ENCODE measurements at places on chromosomes 12 and 14. TPM values are rescaled to one million over a fixed set of nuclear protein-coding genes. Genes with fewer than 3 reads are reported as not detected.

DNA sequence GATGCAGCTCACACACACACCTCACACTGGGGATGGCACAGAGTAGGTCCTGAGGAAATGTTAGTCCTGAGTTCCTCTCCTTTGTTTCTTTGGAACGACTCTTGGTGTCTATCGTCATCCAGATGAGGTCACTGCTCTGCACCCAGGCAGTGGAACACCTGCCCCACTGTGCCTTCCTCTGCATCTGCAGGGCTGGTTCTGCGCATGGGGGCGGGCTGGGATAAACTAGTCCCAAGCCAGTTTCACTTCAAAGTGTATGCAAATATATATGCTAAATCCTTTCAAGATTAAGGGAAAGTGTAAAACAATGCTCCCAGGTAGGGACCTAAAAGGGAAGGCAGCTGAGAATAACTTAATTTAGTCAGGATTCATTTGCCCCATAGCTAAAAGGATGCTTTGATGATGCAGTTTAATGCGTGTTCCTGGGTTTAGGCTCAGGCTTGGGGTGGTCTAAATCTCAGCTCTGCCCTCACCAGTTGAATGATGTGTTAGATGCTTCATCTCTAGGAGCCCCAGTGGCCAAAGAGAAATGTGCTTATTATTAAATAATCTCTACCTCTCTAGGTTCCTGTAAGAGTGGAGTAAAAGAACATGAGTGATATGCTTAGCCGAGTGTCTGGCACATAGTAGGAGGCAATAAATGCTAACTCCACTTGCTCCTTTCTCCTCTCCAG, 47.1 kb upstream of the OVCH1 start:
- no peak for DNase-seq

- no peak for DNase-seq
Observed at GRCh38 chr14:92832137-92832700, 38.1 kb downstream of the GOLGA5 start.

- no peak for DNase-seq
Observed at GRCh38 chr12:49093792-49094159, 825 bp downstream of the DHH start.

SLC2A13 gene
- 0.96 TPM for total RNA-seq

- no peak for DNase-seq
Observed at GRCh38 chr12:78088391-78088832, 257.7 kb downstream of the NAV3 start.

PIWIL1 gene
- total RNA-seq = not detected

DNA sequence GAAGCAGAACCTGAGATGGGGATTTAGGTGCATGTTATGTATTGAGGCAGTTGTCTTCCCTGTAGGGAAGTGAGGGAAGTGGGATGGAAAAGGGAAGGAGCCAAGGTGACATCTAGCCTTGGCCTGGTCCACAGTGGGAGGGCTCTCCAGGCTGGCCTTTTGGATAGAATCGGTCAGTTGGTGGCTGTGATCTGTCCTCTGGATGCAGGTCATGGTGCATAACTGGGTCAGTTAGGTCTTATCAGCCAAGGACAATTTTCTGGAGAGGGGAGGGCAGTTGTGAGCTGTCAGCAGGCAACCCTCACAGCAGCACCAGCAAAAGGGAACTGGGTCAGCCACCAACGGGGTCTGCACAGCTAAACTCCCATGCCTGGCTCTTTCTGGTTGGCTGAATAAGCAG, 9.6 kb downstream of the SERPINA12 start:
- DNase-seq = no peak

DNA sequence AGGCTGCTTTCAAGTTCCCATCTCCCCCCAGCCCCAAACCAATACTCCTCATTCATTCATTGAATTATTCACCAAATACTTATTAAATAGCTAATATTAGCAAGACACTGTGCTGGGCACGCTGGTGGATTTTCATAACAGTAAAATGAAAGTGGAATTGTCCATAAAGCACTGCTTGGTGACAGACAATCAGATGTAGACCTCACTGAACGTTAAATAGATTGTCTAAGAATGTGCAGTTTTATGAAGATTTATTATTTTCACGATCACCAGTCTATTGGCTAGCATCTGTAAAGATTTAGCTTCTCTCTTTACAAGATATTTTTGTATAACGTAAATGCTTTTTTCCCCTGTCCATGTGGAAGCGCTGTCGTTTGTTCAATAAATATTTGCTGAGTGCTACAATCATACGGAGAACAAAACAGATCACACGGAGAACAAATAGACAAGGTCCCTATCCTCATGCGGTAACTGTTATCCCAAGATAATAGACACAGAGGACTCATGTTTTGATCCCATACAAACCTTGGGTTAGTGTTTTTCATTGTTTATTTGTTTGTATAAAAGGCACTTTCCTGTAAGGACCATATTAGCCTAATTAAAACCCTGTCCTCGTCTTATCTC, 397.6 kb downstream of the BCAT1 start:
- no peak for DNase-seq

RTL1 gene
- not detected for total RNA-seq

DNA sequence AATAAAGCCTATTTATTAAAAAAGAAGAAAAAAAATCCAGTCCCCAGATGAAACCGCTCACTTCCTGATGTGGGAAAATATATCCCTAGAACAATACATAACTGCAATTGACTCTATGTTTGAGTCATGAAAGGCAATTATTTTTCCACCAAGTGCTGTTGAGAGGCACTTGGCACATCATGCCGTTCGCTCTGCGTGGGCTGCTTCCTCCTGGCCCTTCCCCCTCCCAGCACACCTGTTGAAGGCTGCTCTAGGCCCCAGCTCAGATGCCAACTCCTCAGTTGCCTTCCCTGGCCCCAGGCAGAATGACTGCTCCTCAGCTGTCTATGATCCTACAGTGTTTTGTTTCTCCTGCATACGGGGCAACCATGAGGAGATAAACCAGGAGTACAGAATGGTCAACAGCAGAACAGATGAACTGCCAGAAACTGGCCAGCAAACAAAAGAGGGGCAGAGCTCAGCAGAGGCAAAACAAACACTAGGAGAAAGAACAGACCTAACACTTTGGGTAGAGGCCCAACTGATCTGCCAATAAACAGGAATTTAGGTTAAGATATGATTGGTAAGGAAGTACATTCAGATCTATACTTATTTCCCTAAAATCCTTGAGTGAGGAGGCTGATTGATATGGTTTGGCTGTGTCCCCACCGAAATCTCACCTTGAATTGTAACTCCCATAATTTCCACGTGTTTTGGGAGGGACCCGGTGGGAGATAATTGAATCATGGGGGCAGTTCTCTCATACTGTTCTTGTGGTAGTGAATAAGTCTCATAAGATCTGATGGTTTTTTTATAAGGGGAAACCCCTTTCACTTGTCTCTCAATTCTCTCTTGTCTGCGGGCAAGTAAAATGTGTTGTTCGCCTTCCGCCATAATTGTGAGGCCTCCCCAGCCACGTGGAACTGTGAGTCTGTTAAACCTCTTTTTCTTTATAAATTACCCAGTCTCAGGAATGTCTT, 58.6 kb downstream of the SLC38A1 start:
- DNase-seq = peak; percentile 57

FIGNL2 gene
- total RNA-seq = 0.10 TPM

DNA sequence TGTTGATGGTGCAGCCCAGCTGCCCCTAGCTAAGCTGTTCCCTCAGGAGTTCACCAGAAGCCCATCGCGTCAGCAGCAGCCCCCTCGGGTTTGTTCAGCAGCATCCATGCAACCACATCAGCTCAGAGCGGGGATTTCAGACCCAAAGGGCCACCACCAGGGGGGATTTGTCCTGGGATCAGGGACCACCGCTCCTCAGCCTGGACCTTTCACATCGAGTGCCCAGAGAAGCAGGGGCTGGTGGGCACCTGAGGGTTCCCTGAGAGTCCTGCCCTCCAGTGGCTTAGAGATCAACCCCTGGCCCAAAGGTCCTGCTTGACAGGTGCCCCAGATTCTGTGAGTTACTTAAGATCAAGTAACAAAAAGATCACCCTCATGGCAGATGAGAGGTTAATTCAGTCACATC, 65.9 kb upstream of the C14orf180 start:
- DNase-seq = no peak

DNA sequence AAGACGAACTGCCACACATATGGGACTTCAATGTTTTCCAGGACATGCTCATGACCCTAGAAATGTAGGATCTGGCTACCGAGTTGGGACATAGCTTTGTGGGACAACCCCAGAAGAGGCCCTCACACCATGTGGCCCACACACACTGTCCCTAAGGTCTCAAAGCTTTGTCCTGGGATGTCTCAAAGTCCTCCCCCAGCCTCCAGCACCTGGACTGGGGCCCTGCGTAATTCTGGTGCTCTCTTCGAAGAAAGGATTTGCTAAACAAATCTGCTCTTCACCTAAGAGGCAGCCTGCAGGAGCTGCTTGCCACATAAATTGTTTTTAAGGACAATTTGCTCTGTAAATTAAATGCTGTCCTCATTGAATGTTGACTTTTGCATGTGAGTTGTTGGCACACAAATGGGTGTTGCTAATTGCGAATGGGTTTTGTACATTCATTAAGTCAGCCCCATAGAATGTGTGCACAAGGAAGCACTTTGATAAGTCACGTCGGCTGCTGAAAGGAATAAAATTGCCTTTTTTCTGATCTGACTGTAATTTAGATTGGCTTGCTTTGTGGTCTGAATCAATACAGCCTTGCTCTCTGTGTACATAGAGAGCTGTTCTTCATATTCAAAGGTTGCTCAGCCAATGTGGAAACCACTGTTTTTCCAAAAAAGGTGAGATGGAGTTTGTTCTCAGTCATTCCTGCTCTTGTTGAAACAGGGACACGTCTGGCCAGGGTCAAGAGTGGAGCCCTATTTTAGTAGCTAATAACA, 161.6 kb upstream of the PWP1 start:
- no peak for DNase-seq

DNA sequence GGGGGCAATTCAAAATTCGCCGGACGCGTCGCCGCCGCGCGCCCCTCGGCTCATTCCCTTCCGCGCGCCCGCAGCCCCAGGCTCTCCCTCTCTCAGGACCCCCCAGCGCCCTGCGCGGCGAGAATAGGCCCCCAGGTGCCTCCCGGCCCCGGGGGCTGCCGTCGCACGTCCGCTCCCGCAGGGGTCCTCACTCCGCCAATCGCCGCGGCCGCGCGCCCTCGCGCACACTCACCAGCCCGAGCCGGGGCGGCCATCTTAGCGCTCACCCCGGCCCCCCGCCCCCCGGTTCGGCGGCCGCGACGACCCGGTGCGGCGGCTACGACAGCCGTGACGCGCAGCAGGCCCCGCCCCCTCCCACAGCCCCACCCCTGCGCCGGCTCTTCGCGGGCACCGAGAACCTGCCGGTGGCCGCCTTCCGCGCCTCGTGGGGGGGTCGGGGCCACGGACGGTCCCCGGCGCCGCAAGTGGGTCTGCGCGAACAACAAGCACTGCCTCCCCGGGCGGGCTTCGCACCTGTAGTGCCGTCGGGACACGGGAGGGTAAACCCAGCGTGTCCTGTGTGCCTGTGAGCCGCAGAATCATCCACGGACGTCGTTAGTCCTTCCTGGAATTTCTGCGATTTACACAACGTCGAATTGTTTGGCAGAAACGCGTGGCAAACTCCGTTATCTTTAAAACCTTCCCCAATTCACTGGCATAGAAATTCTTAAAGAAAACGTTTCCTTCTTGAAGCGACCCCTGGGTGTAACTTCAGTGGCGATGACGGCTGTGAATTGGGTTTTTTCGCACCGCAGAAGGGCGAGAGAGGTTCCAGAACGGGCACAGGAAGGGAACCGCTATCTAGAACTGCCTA, 2.5 kb downstream of the USP44 start:
- peak; percentile 34 for DNase-seq

- DNase-seq = no peak
Observed at GRCh38 chr12:92502417-92503028, 200.3 kb upstream of the PLEKHG7 start.

TMEM117 gene
- total RNA-seq = 12.0 TPM

GRCh38 chr12:27031531-27031930, 9.2 kb downstream of the MED21 start:
- no peak for DNase-seq

DNA sequence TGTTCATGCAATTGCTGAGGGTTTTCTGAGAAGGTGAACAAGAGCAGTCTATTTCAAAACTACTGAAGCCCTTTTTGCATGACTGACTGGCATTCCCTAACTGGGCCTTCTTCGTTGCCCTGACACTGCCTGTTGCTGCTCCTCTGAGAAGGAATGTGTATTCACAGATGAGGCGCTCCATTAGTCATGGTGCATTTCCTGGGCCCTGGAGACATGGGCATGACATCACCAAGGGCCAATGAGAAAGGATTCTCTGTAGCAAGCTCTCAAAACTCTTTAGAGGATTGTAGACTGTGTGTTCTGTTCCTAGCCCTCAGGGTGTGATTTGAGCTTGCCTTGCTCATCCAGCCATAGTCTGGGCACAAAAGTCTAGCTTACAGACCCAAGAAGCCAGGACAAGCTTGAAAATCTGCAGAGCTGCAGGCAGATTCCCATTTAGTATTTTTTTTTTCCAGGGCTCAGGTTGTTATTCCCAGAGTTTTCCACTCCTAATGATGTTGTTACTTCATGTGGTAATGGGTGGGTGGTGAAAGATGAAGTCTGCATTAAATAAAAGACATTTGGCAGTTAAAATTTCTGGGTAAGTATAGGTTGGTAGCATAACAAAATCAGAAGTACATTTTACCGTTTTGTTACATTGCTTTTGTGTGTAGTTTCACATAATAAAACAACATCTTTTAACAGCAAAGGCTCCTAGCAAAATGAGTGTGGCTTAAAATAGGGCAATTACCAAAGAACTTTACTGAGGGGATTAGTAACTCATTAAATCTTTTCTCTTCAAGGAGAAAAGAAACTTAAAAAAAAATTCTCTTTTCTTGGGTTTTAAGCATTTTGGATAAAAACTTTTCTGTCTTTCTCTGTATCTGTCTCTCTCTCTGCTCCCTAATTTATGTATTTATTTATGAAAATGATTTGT, 318.4 kb downstream of the RAD51B start:
- DNase-seq = peak; percentile 91

- no peak for DNase-seq
Observed at GRCh38 chr14:56524971-56525677, 54.5 kb upstream of the TMEM260 start.

DNA sequence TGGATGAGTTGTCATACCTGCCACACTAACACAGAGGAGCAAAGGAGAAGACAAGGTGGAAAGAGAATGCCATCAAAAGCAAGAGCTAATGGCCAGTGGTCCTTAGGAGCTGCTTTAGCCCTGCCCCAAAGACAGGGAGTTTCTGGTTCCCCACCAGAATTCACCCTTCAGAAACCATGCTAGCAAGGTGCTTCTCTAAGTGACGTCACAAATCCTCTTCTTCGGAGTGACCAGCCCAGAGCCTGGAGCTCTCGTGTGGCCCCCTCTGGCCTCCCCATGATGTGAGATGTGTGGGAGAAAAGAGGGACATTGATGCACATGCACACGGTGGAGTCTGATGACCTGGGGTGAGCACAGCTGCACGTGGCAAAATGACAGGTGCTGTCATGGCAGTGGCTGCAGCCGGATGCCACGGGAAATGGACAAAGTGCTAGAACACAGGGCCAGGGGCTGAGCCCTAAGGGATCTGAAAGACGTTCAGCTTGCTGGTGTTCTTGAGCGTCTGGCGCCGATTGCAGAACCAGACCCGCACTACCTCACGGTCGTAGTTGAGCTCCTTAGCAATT, 16.9 kb upstream of the TFCP2 start:
- DNase-seq = no peak

DNA sequence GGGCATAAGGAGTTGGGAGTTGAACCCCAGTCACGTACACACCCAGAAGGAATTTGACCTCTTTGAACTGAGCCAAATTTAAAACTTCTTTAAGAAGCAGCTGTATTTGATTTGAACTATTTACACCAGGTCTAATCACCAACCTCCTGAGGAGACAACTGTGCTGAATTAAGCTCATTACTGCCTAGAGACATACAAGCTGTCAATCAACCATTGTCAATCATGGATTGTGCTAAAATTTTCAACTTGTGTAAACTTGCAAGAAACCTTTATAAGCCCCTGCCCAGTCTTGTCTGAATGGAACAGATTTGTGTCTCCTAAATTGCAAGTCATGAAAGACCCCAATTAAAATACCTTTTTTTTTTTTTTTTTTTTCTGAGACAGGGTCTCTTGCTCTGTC, 44.3 kb upstream of the RESF1 start:
- DNase-seq = no peak
